Activated CD8-positive, alpha-beta T cell treated with anti-CD3 and anti-CD28 coated beads for 36 hours (primary cell): ENCODE measurements at places on chromosomes 11 and 22. TPM values are rescaled to one million over a fixed set of nuclear protein-coding genes. Genes with fewer than 3 reads are reported as not detected.

The TRIM3 gene
- total RNA-seq, result 5.5 TPM

The UQCR10 gene
- total RNA-seq, result 105 TPM

The NCF4 gene
- total RNA-seq, result 2.9 TPM

The MPZL2 gene
- 31.0 TPM for total RNA-seq

The PLAAT5 gene
- 0.29 TPM for total RNA-seq

GRCh38 chr22:30829901-30830550 is 135.4 kb downstream of the OSBP2 start:
- peaks cover 4% of the 10 kb centered on the region for H3K27me3 ChIP-seq
- H3K4me3 ChIP-seq, result no peak overlapping the region
- no peaks in the 10 kb centered on the region for H3K36me3 ChIP-seq

DNA sequence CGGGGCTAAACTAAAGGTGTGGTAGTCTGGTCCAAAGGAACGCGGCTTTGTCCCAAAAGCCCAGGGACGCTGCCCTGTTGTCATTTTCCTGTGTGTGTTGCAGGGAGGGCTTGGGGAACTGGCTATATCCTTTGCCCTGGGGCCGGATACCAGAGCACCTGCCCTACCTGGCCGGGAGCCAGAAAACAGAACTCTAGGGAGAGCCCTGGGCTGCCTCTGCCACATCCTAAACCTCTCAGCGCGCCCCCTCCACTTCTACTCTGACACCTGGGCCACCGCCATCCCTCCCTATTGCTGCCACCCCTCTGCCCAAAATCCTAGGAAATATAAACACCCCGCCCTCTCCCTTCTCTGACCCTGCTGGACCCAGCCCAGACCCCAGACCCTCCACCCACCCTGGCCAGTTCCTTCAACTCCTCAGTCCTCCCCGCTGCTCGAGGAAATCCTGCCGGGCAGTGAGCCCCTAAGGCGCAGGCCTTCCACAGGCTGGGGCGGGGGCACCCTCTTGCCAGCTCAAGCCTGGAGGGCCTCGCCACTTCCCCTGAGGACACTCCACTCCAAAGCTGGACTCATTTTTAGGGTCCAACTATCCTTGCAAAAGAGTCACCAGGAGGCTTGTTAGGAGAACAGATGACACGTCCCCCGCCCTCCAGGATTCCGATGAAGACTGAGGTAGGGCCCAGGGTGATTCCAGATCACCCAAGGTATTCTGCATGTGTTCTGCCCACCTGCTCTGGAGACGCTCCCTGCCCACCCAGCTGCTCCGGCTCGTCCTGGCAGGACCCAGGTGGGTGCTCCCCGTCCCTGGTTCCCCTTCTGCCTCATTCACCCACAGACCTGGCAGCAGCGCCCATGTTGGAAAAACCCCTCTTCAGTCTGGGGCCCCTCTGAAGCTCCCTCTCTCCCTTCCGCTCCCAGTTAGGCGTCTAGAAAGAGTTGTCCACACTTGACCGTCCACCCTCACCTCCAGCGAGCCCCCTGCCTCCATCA is 12.2 kb downstream of the KCTD17 start:
- peaks cover 37% of the 10 kb centered on the region for H3K4me1 ChIP-seq
- H3K4me3 ChIP-seq, result no peak overlapping the region
- peaks cover 4% of the 10 kb centered on the region for H3K36me3 ChIP-seq

GRCh38 chr11:98358551-98358950 is 662.2 kb upstream of the CNTN5 start:
- H3K4me1 ChIP-seq, result no peaks in the 10 kb centered on the region
- no peak overlapping the region for H3K4me3 ChIP-seq
- no peak overlapping the region for H3K27ac ChIP-seq
- H3K36me3 ChIP-seq, result no peaks in the 10 kb centered on the region
- no peaks in the 10 kb centered on the region for H3K27me3 ChIP-seq

DNA sequence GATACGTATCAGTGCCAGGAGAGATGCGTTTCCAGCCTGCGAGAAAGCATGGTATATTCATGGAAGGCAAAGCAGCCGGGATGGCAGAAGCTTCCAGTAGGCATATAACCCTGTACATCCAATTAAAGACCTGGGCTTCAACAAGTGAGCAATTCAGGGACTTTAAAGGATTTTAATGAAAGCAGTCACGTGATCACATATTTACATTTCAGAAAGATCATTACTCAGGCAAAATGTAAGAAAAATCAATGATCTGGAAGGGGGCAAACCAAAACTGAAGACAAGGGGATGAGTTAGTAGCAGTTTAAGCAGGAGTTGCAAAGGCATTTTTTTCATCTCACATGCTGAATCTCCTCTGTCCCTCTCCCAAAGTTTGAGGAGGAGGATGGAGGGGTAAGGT is 7.8 kb downstream of the CDON start:
- peaks cover 4% of the 10 kb centered on the region for H3K4me1 ChIP-seq
- H3K4me3 ChIP-seq, result no peak overlapping the region
- H3K27me3 ChIP-seq, result peaks cover 11% of the 10 kb centered on the region

DNA sequence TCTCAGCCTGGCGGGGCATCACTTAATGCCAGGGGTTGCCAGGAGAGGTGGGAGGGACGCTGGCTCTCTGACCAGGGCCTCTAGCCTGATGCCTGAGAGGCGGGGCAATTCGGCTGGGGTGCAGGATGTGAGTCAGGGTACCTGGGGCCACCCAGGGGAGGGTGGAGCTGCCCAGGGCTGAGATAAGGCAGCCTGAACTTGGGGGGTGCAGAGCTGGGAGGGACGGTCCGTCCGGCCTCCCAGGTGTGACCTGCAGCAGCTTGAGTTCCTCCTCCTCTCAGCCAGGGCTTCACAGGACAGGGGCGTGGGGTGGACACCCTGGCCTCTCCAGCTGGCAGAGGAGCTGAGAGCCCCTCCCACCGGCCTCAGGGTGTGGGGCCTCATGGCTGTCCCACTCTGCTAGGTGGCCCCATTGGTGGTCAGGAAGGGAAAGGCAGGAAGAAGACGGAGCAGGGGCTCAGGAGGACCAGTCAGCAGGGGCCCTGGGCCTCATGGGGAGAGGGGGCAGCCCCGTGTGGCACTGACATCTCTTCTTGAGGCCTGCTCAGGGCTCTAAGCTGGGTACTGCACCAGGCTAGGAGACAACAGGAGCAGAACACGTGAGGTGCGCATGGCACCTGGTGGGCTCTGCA is 942 bp upstream of the RPS6KA4 start:
- H3K27me3 ChIP-seq, result no peaks in the 10 kb centered on the region
- H3K36me3 ChIP-seq, result peaks cover 35% of the 10 kb centered on the region
- peak; percentile 82 for DNase-seq

DNA sequence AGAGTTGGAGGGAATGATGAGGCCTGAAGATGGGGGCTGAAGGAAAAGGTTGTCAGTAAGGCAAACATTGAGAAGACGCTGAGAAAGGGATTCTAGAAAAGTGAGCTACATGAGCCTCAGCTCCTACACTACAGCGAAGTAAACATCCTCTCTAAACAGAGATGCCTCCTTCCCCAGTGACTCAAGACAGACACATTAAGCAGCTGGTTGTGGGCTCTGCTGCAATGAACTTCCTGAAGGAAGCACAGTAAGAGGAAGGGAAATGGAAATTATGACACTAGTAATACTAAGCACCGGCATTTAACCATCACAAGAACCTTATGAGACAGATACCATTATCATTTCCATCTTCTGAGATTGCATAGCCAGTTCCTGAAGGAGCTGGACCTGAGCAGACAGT is 190.5 kb downstream of the C11orf87 start:
- no peaks in the 10 kb centered on the region for H3K4me1 ChIP-seq
- DNase-seq, result no peak
- H3K27ac ChIP-seq, result no peak overlapping the region
- H3K36me3 ChIP-seq, result no peaks in the 10 kb centered on the region

DNA sequence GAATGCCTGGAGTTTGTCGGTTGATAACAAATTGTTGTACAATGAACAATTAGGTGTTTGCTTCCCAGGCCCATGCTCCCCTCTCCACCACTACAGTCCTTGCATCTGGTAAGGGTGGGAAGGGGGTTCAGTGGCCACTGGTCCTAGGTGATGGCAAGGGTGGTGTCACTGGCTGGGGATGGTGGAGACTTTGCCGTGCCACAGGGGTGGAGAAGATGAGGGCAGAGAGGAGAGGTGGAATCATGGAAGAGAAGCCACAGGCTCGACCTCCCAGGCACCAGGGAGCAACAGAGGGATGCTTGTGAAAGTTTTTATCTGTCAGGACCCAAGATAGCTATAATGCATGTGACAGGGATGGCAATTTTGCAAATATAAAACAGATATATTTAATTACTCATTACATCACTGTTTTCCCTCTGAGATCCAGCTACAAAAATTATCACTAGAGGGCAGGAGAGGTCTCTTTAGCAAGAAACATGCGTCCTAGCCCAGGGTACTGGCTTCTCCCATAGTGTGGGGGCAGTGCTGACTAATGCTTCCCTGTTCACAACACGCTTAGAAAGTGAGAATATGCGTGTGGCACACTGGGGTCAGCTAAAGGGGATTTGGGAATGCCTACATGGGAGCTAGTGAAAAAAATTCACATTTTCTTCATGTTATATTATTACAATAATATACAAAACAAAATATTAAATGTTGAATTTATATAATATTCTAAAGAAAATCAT is 49.0 kb upstream of the AMPD3 start:
- H3K4me1 ChIP-seq, result peaks cover 10% of the 10 kb centered on the region
- no peaks in the 10 kb centered on the region for H3K36me3 ChIP-seq
- peak; percentile 69 for DNase-seq

GRCh38 chr11:124830749-124831148 is 30.5 kb upstream of the MSANTD2 start:
- peaks cover 11% of the 10 kb centered on the region for H3K27me3 ChIP-seq
- no peak overlapping the region for H3K4me3 ChIP-seq
- no peaks in the 10 kb centered on the region for H3K36me3 ChIP-seq

DNA sequence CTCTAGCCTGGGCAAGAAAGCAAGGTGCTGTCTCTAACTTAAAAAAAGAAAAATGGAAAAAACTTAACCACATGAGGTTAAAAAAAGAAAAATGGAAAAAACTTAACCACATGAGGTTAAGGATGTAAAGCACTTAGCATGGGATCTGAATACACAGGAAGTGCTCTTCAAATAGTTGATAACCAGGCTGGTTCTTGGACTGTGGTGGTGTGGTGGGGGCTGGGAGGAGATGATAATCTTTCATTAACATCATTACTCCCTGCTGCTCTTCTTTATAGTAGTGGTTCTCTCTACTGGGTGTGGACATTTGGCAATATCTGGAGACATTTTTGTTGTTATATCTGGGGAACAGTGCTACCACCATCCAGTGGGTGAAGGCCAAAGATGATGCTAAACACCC is 88.4 kb downstream of the TTC17 start:
- H3K27me3 ChIP-seq, result no peaks in the 10 kb centered on the region
- H3K4me1 ChIP-seq, result peaks cover 13% of the 10 kb centered on the region
- H3K27ac ChIP-seq, result peak overlapping the region; percentile 49
- DNase-seq, result peak; percentile 20
- H3K4me3 ChIP-seq, result no peak overlapping the region

DNA sequence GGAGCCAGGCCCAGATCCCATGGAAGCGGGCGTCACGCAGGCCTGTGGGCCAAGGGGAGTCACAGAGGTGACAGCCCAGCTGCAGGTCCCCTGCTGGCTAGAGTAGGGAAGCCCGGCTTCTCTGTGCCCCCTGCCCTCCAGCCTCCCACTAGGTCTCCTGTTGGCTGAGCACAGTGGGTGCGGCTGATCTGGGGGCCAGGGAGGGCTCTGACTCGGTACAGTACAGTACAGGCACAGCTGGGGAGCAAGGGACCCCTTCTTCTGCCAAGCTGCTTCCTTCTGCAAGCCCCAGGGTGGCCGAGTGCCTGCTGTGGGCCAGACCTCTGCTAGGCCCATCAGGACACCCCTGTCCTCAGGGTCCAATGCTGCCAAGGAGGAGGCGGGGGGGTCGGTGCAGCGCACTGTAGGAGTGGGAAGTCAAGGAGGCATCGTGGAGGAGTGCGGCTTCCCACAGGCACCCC is 10.1 kb downstream of the SUSD2 start:
- H3K27ac ChIP-seq, result no peak overlapping the region
- no peaks in the 10 kb centered on the region for H3K27me3 ChIP-seq
- H3K36me3 ChIP-seq, result no peaks in the 10 kb centered on the region

DNA sequence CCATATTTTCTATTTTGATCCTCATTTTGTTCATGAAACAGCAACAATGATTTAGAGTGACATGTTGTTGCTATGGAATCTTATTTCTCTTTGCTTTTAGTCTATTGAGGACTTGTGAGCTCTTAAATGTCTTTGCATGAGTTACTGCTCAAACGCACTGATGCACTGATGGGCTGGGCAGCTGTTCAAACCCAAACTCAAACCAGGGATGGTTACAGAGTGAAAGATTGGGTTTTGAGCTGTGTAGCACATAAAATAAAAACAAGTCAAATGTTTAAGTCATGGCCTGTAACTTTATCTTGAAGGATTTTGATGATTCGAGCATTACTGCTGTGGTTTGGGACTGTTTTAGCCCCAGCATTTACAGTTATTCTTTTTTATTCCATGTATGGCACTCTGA is 20.1 kb upstream of the NCAM1 start:
- H3K4me3 ChIP-seq, result no peak overlapping the region
- H3K36me3 ChIP-seq, result no peaks in the 10 kb centered on the region
- no peak for DNase-seq
- H3K4me1 ChIP-seq, result no peaks in the 10 kb centered on the region
- H3K27ac ChIP-seq, result no peak overlapping the region
- peaks cover 6% of the 10 kb centered on the region for H3K27me3 ChIP-seq

GRCh38 chr11:109264128-109264527 is 157.9 kb upstream of the C11orf87 start:
- no peak overlapping the region for H3K27ac ChIP-seq
- no peaks in the 10 kb centered on the region for H3K36me3 ChIP-seq
- DNase-seq, result no peak
- H3K4me1 ChIP-seq, result no peaks in the 10 kb centered on the region
- no peak overlapping the region for H3K4me3 ChIP-seq

- peak; percentile 41 for DNase-seq
- H3K36me3 ChIP-seq, result peaks cover 16% of the 10 kb centered on the region
- peak overlapping the region; percentile 90 for H3K4me3 ChIP-seq
- peak overlapping the region; percentile 88 for H3K27ac ChIP-seq
- H3K27me3 ChIP-seq, result peaks cover 1% of the 10 kb centered on the region
These were observed 777 bp downstream of the LTO1 start for GRCh38 chr11:69674267-69674885.
